NCI-H2171 treated with DMSO at 0.1 percent for 48 hours (cell line): ENCODE measurements at places on chromosomes 11 and 22.
A peak's percentile ranks its signal among the peaks of the same experiment; 100 is the strongest.

GRCh38 chr11:44256673-44257291 lies 53.2 kb downstream of the ALX4 start:
- no peak for DNase-seq

- DNase-seq: no peak
Observed at GRCh38 chr22:38699784-38700183, 959 bp downstream of the JOSD1 start.

DNA sequence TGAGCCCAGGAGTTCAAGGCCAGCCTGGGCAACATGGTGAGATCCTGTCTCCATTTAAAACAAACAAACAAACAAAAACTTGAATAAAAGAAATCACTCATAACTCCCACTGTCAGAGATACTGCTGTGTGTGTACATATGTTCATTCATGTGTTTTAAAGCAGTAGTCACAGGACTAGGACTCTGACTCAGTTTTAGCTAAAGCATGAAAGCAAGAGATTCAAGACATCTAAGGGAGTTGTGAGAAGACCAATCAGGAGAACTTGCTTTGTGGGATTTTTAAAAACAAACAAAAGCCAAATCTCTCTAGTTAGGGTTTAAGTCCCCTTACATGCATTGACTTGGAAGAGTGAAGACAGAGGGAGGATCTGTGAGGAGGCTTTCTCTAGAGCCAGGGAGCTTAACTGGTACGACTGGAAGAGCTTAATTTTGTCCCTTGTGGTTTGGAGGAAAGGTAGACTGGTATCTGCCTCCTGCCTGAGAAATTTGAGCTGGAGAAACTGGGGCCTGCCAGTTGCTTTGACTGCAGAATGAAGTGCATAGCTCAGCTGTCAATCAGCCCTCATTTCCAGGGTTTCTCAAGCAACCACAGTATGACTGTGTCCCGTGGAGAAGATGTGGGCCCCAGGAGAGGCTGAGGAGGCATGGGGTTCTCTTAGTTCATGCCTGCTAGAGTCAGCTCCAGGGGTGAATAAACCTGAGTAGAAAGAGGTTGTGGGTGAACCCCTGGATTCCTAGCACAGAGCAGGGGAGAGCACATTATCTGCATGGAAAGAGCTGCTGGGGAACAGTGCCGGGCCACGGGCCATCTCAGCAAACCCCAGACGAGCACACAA lies 30.6 kb downstream of the EXPH5 start:
- peak; percentile 56 for DNase-seq

DNA sequence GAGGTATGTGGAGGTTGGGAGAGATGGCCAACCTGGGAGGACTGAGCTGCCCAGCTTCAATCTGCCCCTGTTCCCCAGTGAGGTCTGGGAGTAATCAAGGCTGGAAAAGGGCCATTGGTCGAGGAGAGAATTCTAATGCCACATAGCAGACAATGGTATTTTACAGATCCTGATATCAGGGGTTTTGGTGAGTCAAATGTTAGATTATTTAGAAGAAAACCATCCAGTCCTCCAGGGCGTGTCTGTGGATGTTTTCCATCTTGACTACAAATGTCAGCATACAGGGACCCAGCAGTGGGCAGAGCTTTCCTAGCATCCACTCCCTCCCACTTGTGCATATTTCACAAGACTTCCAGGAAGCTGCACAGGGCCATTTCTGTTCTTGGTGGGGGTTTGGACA lies 107.9 kb downstream of the SCN3B start:
- DNase-seq: no peak

DNA sequence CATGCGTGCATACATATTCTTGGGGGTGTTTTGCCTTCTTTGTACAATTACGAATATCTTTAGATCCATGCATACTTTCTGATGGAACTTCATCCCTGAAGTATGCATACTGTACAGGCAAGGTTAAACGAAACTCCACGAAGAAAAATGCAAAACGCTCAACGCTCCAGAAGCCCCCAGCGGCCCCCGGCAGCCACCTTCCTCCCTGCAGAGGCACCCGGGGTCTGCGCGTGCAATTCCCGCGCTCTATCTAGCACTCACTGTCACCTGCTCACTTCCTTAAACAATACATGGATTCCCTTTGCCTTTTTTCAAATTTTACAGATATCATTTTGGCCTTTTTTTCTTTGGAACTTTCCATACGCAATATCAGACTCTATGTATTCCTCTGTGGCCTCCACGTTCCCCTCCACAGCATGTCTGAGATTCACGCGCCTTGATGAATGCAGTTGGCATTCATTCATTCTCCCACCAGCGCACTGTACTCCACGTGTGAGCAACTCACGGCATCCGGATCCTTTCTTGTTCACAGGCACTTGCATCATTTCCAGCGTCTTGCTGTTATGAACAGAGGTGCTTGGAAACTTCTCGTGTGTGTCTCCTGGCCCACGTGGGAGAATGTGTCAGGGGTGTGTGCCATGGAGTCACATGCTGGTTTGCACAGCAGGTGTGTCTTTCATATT lies 214.3 kb downstream of the CTTN start:
- DNase-seq: no peak
